ENCODE measurements at places on chromosomes 16 and 17.

DNA sequence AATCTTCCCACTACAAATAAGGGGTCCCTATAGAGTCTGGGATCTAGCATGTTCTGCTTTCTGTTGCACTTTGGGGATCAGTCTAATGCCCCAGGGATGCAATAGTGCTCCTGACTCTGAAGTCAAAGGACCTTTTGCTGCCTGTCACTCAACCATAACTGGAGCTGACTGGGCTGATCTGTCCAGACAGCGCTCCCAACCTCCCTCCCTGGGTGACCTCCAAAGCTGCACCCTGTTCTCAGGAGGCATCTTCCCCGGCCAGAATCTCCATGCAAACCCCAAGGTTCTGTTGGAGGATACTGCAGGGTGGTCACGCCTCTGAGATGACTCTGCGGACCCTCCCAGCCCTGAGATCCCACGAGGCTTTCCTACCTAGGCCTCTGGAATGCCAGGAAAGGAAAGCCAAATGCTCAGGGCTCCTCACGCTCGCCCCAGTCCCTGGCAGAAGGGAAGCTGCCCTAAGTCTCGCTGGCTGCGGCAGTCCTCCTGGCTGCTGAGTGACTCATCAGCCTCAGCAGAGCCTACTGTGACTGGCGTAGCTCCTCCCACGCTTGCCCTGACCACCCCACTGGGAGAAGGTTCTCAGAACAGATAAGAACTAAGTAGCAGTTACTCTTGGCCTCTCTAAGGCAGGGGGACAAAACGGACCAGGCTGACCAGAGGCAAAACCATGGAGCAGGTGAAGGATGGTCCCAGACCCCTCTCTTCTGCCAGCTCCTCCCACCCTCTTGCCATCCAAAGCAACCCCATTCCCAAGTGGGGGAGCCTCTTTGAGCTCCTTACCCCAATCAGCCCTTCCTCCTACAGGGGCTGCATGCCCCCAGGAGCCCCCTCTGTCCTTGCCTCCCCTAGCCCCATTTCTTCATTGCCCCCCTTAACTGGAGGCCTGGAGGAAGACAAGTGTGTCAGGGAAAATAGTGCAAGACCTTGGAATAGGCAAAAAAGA lies 124.1 kb upstream of the TNRC6C start:
- DNase-seq, result no peak

GRCh38 chr16:49910541-49911071 lies 54.7 kb upstream of the ZNF423 start:
- no peak for DNase-seq

DNA sequence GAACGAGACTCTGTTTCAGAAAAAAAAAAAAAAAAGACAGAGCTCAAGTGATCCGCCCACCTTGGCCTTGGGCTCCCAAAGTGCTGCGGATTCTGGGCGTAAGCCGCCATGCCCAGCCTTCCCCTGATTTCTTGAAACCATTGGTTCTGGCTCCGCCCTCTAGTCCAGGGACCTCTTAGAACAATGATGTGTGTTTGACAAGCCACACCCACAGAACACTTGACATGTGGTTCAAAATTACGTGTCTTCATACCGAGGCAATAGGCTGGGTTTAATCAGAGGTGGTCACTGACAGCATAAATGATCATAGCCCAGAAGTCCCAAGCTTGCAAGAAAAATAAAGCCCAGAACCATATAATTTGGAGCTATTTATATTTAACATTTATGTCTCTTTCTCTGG lies 23.0 kb downstream of the KNOP1 start:
- no peak for DNase-seq

- no peak for DNase-seq
Observed at GRCh38 chr17:38339891-38340290, 3.9 kb downstream of the GPR179 start.

GRCh38 chr16:47519037-47519436 lies 57.9 kb downstream of the PHKB start:
- DNase-seq, result no peak

GRCh38 chr16:86634292-86634691 lies 55.9 kb downstream of the FOXL1 start:
- no peak for DNase-seq

- DNase-seq, result no peak
Observed at GRCh38 chr16:23320693-23321092, 18.6 kb downstream of the SCNN1B start.

GRCh38 chr17:55057184-55057583 lies 88.6 kb downstream of the STXBP4 start:
- DNase-seq, result no peak

DNA sequence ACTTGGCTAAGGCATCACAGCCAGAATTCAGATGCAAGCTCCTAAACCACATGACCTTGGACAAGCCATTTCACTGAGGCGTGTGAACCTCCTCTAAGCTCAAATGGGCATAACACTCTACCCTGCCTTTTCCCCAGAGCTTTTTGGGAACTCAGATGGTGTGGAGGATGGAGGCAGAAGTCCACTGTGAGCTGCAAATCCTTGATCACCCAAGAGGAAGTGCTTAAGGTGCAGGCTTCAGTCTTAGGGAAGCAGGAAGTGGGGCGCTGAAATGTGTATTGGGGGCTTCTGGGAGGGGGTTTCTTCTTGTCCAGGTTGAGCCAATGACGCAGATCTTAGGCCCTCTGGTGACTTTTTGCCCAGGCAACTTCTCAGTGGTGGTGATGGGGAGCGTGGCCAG lies 12.9 kb downstream of the CIITA start:
- no peak for DNase-seq

GRCh38 chr16:65010125-65010524 lies 111.7 kb downstream of the CDH11 start:
- DNase-seq, result no peak

GRCh38 chr17:83012200-83012785 lies 67.1 kb upstream of the METRNL start:
- no peak for DNase-seq
